ENCODE measurements at places on chromosomes 6 and 20. TPM values are rescaled to one million over a fixed set of nuclear protein-coding genes. Genes with fewer than 3 reads are reported as not detected.
A peak's percentile ranks its signal among the peaks of the same experiment; 100 is the strongest.

Gene KCNK5
- 41.5 TPM for total RNA-seq

Gene TRIM15
- total RNA-seq: 0.41 TPM

Gene GINS1
- total RNA-seq: 33.5 TPM

DNA sequence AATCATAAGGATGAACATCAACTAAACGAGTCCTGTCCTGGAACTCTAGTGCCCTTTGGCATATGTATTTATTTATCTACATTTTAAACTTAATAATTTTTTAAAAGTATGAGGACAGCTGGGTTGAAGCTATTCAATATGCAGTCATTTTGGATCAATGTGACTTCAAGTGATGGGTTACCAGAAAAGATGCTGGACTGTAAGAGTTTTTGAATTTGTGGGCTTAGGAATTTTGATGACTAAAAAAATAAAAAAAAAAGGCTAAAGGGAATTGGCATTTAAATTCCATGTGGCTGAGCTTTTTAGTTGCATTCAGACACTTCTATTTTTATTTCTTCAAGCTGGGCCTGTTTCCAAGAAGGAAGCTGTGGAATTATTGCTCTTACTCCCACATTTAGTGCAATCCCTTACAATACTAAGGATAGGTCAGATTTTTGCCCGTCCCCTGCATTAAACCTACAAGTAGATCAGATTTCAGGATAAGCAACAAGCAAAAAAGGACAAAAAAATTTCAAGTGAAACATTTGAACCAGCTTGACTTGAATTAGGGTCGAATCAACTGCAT lies 704.2 kb upstream of the CITED2 start:
- no peaks in the 10 kb centered on the region for H3K4me1 ChIP-seq
- no peaks in the 10 kb centered on the region for H3K36me3 ChIP-seq
- no peak for DNase-seq
- no peak overlapping the region for H3K4me3 ChIP-seq
- no peak overlapping the region for H3K27ac ChIP-seq

- H3K27me3 ChIP-seq: peaks cover 9% of the 10 kb centered on the region
- no peaks in the 10 kb centered on the region for H3K36me3 ChIP-seq
- no peak overlapping the region for H3K4me3 ChIP-seq
- H3K27ac ChIP-seq: no peak overlapping the region
Measured at GRCh38 chr20:44536175-44536574, 14.3 kb upstream of the SERINC3 start.

DNA sequence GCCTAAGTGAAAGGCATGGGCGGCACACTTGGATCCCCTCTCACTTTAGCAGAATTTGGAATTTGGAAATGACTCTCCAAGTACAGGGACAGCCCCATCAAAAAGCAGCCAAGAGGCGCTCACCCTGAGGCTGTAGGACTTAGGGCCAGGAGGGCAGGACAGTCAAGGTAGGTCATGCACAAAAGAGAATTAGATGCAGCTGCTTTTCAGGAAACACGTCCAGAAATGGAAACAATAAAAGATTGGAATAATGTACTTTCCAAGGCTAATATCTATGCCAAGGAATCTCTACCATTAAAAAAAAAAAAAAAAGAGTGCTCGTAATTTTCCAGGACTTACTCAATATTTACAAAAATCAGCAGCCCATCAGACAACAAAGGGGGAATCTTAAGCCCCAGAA lies 19.9 kb downstream of the PREP start:
- H3K27ac ChIP-seq: no peak overlapping the region
- no peaks in the 10 kb centered on the region for H3K27me3 ChIP-seq
- H3K4me3 ChIP-seq: no peak overlapping the region
- no peak for DNase-seq
- peaks cover 28% of the 10 kb centered on the region for H3K4me1 ChIP-seq
- peaks cover 30% of the 10 kb centered on the region for H3K36me3 ChIP-seq

GRCh38 chr20:22585786-22586493 lies 1.6 kb upstream of the FOXA2 start:
- H3K27me3 ChIP-seq: peaks cover 57% of the 10 kb centered on the region
- no peaks in the 10 kb centered on the region for H3K4me1 ChIP-seq
- DNase-seq: no peak
- no peak overlapping the region for H3K4me3 ChIP-seq
- no peak overlapping the region for H3K27ac ChIP-seq
- H3K36me3 ChIP-seq: no peaks in the 10 kb centered on the region

DNA sequence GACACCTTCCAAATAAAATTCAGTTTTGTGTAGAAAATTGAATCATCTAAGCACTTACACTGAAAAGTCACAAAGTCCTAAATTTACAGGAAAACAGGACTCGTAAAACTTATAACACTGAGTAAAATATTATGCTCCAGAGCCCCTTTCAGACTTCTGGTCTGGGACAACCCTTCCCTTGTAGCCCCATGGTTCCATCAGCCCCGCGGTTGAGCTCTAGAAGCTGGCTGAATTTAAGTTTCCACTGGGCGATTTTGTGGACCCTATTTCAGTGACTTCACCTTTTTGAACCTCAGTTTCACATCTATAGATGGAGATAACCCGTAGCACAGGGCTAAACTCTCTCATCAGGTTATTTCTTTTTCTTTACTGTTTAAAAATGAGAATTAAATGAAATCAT lies 117.7 kb upstream of the BACH2 start:
- DNase-seq: no peak
- H3K36me3 ChIP-seq: peaks cover 18% of the 10 kb centered on the region
- peaks cover 71% of the 10 kb centered on the region for H3K4me1 ChIP-seq
- peak overlapping the region; percentile 96 for H3K27ac ChIP-seq
- H3K27me3 ChIP-seq: no peaks in the 10 kb centered on the region
- peak overlapping the region; percentile 15 for H3K4me3 ChIP-seq

DNA sequence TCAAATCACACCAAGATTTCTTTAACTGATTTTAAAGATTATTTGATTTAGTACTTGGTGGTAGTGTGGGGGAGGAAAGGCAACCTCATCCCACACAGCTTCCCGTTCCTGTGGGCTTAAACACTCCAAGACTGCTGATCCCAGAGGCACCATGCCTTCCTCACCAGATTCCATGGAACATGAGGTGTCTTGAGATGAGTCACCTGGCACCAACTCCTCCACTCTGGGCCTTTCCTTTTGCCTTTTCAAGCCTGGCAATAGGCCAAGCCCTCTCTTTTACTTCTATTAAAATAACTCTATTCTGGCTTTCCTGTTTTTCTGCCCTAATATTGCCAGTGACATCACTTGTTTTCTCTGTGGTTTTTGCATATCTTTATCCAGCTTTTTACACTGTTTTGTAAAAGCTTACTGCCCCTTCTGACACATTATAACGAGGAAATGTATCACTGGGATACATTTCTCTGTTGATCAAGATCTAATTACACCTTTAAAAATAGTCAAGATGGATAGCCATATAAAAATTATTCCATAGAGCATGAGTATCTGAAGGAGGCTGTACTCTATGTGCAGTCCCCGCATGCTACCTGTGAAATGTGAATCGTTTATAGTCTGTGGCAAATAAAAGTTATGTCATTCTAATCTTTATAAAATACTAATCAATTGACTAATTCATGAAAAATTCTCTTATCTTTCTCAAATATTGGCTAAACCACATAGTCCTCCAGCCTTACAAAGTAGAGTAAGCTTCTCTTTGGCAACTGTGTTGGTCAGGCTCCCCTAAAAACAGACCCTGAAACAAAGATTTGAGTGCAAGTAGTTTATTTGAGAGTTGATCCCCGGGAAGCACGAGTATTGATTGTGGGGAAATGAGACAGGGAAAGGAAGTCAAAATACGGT lies 257.8 kb upstream of the KCNQ5 start:
- H3K4me1 ChIP-seq: no peaks in the 10 kb centered on the region
- no peak overlapping the region for H3K4me3 ChIP-seq
- no peak overlapping the region for H3K27ac ChIP-seq
- DNase-seq: no peak

DNA sequence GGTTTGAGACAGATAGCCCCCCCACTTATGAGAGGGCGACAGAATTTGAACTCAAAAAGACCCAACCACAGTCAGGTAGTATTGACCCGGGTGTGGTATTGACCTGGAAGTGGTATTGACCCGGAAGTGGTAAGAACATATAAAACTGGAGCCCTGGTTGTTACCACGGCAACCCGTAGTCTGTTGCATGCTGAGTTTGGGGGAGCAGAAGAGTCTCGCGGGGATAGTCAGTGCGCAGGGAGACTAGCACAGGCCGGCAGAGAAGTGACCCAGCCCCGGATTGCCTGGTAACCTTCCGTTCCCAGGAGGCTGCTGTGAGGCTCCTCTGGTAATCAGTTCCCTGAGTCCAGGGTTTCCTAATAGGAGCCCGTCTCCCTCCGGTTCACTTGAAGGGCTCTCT lies 96.2 kb downstream of the SNX5 start:
- H3K4me3 ChIP-seq: no peak overlapping the region
- H3K36me3 ChIP-seq: no peaks in the 10 kb centered on the region
- no peak for DNase-seq
- no peak overlapping the region for H3K27ac ChIP-seq

Data from activated T-helper 2 cell treated with anti-CD3 and anti-CD28 coated beads, Interferon-gamma antibody, Interleukin-2, Interleukin-4, amounts not matched to agents 10 μg/mL and 5 μg/mL and 100 μg/mL, durations not matched to agents 14 hours and 24 hours and 36 hours (primary cell).